SK-N-DZ (cell line): ENCODE measurements at places on chromosomes 7 and 10.

GRCh38 chr10:50369931-50370330 is 118.6 kb upstream of the ASAH2 start:
- DNase-seq = no peak

DNA sequence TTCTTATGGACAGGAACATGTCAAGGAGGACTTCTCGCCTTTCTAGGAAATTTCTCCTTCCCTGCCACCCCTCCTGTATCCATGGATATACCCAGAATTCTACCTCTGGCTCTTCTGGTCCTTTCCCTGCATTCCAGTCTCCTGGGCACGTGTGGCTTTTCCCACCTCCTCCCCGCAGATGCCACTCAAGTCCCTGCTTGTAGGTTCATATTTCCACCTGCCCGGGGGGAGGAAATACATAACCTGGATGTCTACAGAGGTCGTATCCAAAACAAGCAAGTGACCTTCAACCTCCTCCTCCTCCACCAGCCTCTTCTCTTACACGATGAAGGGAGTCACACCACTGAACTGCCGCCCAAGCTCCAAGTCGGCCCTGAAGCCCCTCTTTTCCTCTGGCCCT is 20.7 kb downstream of the FGFR2 start:
- no peak for DNase-seq

- no peak for DNase-seq
Observed at GRCh38 chr7:127715901-127716300, 63.9 kb downstream of the SND1 start.

- peak; percentile 88 for DNase-seq
Observed at GRCh38 chr10:111076191-111076681, 593 bp upstream of the ADRA2A start.

GRCh38 chr10:131061216-131061615 is 250.3 kb downstream of the TCERG1L start:
- DNase-seq = no peak

- DNase-seq = no peak
Observed at GRCh38 chr7:116582806-116583444, 58.1 kb downstream of the CAV1 start.

GRCh38 chr10:12605580-12606405 is 256.4 kb downstream of the CAMK1D start:
- DNase-seq = no peak

DNA sequence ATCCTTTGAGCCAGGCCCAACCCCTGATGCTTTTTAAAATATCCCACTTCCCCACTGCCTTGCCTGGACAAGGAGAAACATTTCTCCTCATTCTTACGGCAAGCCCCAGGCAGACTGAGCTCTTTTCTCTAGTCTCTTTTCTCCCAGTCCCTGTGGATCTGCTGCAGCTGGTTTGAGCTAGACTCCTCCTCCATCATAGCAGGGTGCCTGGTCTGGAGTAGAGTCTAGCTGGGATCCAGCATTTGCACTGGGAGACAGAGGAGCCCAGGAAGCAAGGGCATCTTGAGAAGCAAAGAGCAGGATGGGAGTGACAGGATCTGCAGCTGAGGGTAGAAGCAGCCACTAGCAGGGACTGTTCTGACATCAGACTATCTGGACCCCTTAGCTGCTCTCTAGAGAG is 562.3 kb upstream of the COBL start:
- no peak for DNase-seq

- peak; percentile 67 for DNase-seq
Observed at GRCh38 chr7:132580277-132580676, 4.0 kb upstream of the PLXNA4 start.

GRCh38 chr10:132387764-132388210 is 9.2 kb upstream of the PWWP2B start:
- DNase-seq = peak; percentile 74

DNA sequence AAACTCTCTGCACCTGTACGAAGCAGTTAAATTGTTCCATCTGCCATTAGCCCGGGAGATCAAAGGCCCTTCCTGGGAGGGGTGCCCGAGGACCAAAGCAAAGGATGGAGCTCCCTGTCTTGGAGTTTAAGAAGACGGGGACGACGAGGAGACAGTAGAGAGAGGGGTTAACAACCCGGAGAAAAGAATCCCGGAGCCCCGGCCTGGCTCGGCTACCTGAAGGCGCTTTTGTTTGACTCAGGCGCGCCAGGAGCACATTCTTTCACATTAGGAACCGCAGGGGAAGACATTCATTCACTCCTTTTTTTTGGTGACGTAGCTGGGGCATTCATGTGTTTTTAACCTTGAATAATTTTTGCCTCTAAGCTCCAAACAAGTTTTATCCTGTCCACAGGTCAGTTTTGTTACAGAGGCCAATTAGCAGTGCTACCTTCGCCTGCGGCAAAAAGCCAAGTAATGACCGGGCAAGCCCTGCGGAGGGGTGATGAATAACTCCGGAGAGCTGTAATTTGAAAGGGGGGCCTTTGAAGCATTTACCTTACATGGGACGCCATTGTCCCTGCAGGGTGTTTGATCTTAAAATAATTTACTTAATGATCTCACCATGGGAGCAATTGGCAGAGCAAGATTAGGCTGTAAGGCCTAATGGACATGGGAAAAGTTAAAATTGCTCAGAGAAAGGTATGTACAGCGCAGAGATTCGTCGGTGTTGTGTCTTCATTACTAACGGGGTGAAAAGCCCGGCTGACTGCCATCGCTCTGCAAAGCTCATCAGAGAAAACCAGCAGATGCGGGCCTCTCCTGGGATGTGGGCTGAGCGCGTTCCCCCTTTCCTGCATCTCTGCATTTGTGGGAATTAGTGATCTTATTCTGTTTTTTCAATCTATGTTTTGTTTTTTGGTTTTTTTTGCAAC is 258.0 kb upstream of the SP4 start:
- no peak for DNase-seq

DNA sequence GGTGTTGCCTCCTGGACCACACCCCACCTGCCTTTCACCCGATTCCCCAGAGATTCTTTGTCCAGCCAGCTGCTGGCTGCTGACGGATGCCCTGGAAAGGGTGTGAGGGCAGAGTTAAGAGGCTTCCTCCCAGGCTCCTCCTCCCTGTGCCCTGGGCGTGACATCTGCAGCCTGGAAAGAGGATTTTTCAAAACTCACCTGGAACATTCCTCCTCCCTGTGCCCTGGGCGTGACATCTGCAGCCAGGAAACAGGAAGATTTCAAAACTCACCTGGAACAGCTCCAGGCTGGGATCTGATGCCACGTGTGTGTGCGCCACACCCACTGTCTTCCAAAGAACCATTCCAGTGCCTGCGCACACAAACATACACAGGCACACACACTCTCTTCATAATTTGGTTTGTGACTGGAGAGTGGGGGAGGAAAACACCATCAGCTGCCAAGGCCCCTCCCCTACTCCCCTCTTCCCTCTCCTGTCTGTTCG is 5.2 kb downstream of the MARVELD1 start:
- peak; percentile 73 for DNase-seq

GRCh38 chr10:126199221-126199998 is 188.9 kb downstream of the ADAM12 start:
- DNase-seq = no peak

- DNase-seq = no peak
Observed at GRCh38 chr10:37563715-37564108, 293.7 kb downstream of the ZNF248 start.

DNA sequence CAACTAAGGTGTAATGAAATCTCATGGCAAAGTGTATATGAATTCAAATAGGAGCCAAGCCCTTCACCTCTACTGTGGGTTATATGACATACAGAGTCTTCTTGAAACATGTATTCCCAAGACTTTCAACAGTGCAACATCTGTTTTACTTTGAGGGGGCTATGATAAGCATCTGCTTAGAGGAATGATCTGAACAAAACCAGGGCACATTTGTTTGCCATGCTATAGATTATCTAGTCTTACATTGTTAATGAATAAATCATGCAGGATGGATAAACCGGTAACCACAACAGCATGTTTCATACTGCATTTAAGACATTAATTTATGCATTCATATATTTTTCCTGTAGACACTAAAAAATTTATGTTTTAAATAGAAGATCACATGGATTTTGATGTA is 1021.9 kb downstream of the LRMDA start:
- peak; percentile 70 for DNase-seq

DNA sequence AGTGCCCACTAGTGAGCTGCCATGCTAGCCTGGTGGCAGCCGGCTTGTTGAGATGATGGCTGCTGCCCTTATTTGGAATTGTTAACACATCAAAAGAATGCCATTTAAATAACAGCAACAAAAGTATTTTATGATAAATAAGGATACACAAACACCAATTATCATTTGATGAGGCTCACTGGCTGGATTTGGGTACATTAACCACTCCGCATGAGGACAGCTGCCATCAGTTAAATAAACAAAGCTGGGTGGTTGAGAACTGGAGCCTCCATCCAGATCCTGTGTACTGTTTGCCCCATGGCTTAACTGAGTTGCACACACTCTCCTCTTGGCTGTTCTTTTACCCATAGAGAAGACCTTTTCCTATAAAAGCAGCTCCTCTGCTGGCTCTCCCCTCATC is 103.8 kb downstream of the RGS10 start:
- DNase-seq = no peak

GRCh38 chr7:11228515-11228914 is 254.8 kb downstream of the PHF14 start:
- no peak for DNase-seq

- no peak for DNase-seq
Observed at GRCh38 chr7:133315332-133316040, 62.6 kb downstream of the EXOC4 start.

DNA sequence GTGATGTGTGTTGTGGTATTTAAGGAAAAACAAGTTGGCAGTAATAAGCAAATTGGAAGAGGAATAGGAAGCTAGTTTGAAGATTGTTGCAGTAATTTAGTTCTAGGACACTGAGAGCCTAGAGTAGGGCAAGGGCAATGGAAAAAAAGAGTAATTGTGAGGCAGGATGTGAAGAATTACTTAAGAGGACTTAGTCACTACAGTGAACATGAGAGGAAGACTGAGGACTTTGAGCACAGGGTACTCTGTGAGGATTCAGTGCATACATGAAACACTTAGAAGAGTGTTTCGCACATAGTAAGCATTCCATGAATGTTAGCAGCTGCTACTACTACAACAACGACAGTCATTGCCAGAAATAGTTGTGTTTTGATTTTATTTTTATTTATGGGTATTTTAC is 30.9 kb upstream of the DKK1 start:
- DNase-seq = no peak

DNA sequence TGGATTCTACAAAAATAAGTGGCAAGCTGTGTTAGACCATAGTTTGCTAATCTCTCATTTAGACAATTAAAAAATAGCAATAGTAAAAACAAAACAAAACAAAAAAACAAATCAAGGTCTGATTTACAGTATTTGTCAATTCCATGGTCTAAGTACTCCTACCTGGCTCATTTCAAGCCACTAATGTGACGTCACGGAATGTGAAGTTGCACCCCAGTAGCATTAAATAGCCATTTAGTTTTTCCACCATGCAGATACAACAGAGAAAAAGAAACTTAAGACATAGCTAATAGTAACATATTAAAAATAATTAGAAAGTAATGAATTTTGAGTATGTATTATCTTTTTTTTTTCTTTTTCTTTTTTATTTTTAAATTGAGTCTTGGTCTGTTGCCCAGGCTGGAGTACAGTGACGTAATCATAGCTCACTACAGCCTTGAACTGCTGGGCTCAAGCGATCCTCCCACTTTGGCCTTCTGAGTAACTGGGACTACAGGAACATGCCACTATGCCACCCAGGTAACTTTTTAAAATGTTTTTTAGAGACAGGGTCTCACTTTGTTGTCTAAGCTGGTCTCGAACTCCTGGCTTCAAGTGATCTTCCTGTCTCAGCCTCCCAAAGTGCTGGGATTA is 101.2 kb downstream of the MKX start:
- no peak for DNase-seq

DNA sequence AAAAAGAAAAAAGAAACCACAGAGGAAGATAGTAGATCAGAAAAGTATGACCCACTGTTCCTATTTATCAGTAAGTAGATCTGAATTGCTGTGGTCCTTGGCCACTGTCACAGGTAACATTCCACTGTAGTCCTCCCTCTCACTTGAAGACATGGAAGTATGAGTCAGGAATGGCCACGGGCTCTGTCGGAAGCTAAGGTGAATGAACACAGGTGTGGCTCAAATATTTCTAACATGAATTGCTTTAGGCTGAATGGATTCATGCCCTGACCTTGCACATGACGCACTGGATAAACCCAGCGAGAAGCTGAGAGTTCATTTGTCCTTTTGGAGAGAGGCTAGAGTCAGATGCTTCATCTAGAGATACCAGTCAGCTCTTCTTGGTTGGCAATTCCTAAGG is 224.5 kb upstream of the SP8 start:
- DNase-seq = no peak

GRCh38 chr7:38190011-38190410 is 12.0 kb downstream of the STARD3NL start:
- no peak for DNase-seq

DNA sequence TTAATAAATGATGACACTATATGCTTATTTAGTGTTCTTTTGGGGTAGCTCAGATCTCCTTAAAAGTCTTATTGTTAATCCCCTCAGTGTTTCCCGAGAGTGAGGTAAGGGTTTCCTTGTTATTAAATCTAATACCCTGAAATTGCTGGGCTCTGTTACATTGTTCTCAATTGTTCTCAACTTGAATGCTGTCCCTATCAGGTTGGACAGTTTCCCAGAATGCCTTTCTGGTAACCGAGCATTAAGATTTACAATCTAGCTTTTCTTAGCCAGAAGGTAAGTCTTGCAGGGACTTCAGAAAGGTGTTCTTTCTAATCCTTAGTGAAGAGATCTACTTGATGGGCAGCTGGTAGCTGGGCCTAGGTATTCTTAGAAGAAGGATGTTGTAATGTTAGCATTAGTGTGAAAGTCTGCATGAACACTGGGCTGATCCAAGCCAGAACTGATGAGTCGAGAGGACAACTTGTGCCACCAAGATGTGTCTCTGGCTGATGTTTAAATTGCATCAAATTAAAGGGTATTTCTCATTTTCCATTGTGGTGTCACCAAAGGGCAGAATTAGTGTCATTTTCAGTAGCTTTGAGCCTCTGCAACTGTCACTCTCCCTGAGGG is 89.9 kb downstream of the SND1 start:
- no peak for DNase-seq

GRCh38 chr10:60848126-60848525 is 69.8 kb downstream of the CDK1 start:
- no peak for DNase-seq

DNA sequence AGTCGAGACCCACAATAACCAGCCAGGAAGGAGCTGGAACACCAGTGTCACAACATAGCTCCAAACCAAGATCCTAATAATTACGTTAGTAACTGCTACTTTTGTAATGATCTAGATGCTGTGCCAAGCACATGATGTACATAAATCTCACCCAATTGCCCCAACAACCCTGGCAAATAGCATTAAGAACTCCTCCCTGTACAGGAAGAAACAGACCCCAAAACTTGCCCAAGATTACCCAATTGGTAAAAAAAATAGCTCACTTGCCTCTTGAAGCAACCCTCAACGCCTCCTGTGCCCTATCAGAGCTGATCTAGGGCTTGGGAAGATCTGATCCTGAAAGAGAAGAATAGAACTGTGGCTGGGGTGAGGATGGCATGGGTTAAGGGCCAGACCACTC is 628.7 kb upstream of the AUTS2 start:
- DNase-seq = no peak

GRCh38 chr10:100939763-100940344 is 27.1 kb downstream of the SLF2 start:
- no peak for DNase-seq
